ENCODE measurements at places on chromosomes 7 and 10. TPM values are rescaled to one million over a fixed set of nuclear protein-coding genes. Genes with fewer than 3 reads are reported as not detected.

ACTR3C gene
- 5.5 TPM for total RNA-seq

CD36 gene
- 1.0 TPM for total RNA-seq

CDK1 gene
- 0.85 TPM for total RNA-seq

HOXA7 gene
- not detected for total RNA-seq

KLF14 gene
- total RNA-seq: not detected

STAM gene
- total RNA-seq: 42.0 TPM

CREB5 gene
- 6.5 TPM for total RNA-seq

SSC4D gene
- total RNA-seq: 1.0 TPM

SERPINE1 gene
- 18.5 TPM for total RNA-seq

ADAM22 gene
- 0.07 TPM for total RNA-seq

HOXA13 gene
- total RNA-seq: not detected

PALD1 gene
- 0.28 TPM for total RNA-seq

TMEM178B gene
- 0.07 TPM for total RNA-seq

PAPOLB gene
- total RNA-seq: under 0.01 TPM

BLVRA gene
- total RNA-seq: 26.7 TPM

PPP1R17 gene
- not detected for total RNA-seq

CTAGE4 gene
- total RNA-seq: 0.14 TPM
